ENCODE measurements at places on chromosomes 11 and 22. TPM values are rescaled to one million over a fixed set of nuclear protein-coding genes. Genes with fewer than 3 reads are reported as not detected.

GRCh38 chr11:66840317-66841091 lies 2.7 kb upstream of the RCE1 start:
- peaks cover 11% of the 10 kb centered on the region for H3K36me3 ChIP-seq
- DNase-seq, result peak; percentile 50
- peak overlapping the region; percentile 15 for H3K27ac ChIP-seq

Gene MCHR1
- total RNA-seq, result 0.11 TPM

- H3K4me3 ChIP-seq, result no peak overlapping the region
- no peaks in the 10 kb centered on the region for H3K36me3 ChIP-seq
Observed at GRCh38 chr11:44174842-44175241, 79.4 kb downstream of the EXT2 start.

GRCh38 chr11:11972730-11973341 lies 35.6 kb downstream of the DKK3 start:
- no peak overlapping the region for H3K4me3 ChIP-seq
- H3K36me3 ChIP-seq, result no peaks in the 10 kb centered on the region
- H3K4me1 ChIP-seq, result peaks cover 42% of the 10 kb centered on the region
- H3K27ac ChIP-seq, result no peak overlapping the region
- no peaks in the 10 kb centered on the region for H3K27me3 ChIP-seq
- no peak for DNase-seq

- no peak for DNase-seq
- H3K27me3 ChIP-seq, result no peaks in the 10 kb centered on the region
- H3K27ac ChIP-seq, result peak overlapping the region; percentile 30
Observed at GRCh38 chr11:125091877-125092664, 19.4 kb downstream of the TMEM218 start.

Gene RASD2
- 6.1 TPM for total RNA-seq

Gene TRIM48
- total RNA-seq, result not detected

- no peaks in the 10 kb centered on the region for H3K4me1 ChIP-seq
- H3K36me3 ChIP-seq, result no peaks in the 10 kb centered on the region
- DNase-seq, result no peak
- no peak overlapping the region for H3K4me3 ChIP-seq
Observed at GRCh38 chr11:102184269-102184987, 74.2 kb downstream of the YAP1 start.

DNA sequence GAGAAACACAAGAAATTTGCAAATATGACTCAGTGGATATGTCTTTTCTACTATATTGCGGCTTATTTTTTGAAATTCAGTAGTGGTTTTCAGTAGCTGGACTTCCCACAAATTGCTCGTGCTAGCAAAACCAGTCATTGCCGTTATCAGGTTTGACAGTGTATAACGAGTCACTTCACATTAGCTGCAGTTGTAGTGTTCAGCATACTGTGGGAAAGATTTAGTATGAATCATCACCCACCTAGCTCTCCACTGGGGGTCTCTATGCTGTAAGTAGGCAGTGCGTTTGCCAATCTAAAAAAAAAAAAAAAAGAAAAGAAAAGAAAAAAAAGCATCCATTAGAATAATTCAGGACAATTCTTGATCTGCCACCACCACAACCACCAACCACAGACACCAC lies 1318.9 kb downstream of the LRRC4C start:
- no peaks in the 10 kb centered on the region for H3K27me3 ChIP-seq
- no peaks in the 10 kb centered on the region for H3K4me1 ChIP-seq
- no peak overlapping the region for H3K27ac ChIP-seq
- DNase-seq, result no peak

DNA sequence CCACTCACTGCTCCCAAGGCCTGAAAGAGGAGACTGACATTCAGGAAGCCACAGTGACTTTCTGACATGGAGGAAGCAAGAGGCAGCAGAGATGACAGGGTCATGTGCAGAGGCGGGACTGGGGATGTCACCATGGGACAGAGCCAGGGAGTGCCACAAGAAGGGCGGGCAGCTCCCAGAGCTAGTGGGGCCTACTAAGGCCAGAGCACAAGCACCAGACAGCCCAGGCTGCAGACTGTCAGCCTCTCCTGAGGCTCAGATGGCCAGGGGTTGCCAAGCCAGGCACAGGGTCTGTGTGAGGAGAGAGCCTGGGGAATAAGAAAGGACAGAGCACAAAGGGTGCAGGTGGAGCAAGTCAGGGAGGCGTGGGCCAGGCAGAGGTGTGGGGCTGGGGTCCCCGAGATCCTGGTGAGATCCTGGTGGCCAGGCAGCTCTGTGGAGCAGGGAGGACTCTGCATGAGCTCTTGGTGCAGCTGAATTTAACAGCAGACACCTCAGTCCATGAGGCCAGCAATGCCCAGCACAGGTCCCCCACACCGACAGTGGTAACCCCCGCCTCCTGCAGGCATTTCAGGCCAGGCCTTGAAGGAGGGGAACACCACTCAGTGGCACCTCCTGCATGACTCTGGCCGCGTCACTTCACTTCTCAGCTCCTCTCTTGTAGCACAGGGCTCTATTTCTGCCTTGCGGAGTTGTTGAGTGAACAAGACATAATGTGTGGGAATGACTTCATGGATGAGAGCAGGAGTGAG lies 52.3 kb downstream of the SGSM3 start:
- DNase-seq, result peak; percentile 21
- H3K27ac ChIP-seq, result no peak overlapping the region
- H3K4me1 ChIP-seq, result peaks cover 16% of the 10 kb centered on the region
- no peaks in the 10 kb centered on the region for H3K27me3 ChIP-seq
- no peak overlapping the region for H3K4me3 ChIP-seq
- H3K36me3 ChIP-seq, result peaks cover 68% of the 10 kb centered on the region

GRCh38 chr11:44624761-44625221 lies 59.3 kb downstream of the CD82 start:
- peak; percentile 6 for DNase-seq
- H3K27ac ChIP-seq, result no peak overlapping the region
- H3K36me3 ChIP-seq, result no peaks in the 10 kb centered on the region
- no peaks in the 10 kb centered on the region for H3K27me3 ChIP-seq
- peaks cover 6% of the 10 kb centered on the region for H3K4me1 ChIP-seq

Gene OR51E1
- not detected for total RNA-seq

- no peaks in the 10 kb centered on the region for H3K4me1 ChIP-seq
- no peaks in the 10 kb centered on the region for H3K36me3 ChIP-seq
- no peak for DNase-seq
- H3K4me3 ChIP-seq, result no peak overlapping the region
- no peak overlapping the region for H3K27ac ChIP-seq
Observed at GRCh38 chr11:71408826-71409225, 39.4 kb downstream of the DHCR7 start.

DNA sequence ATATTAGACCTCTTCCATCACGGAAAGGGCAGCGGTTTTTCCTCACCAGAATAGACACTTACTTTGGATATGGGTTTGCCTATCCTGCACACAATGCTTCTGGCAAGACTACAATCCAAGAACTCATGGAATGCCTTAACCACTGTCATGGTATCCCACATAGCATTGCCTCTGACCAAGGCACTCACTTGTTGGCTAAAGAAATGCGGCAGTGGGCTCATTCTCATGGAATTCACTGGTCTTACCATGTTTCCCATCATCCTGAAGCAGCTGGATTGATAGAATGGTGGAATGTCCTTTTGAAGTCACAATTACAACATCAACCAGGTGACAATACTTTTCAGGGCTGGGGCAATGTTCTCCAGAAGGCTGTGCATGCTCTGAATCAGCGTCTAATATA lies 20.8 kb downstream of the MS4A4E start:
- H3K4me3 ChIP-seq, result no peak overlapping the region
- no peaks in the 10 kb centered on the region for H3K27me3 ChIP-seq
- DNase-seq, result no peak
- no peak overlapping the region for H3K27ac ChIP-seq

DNA sequence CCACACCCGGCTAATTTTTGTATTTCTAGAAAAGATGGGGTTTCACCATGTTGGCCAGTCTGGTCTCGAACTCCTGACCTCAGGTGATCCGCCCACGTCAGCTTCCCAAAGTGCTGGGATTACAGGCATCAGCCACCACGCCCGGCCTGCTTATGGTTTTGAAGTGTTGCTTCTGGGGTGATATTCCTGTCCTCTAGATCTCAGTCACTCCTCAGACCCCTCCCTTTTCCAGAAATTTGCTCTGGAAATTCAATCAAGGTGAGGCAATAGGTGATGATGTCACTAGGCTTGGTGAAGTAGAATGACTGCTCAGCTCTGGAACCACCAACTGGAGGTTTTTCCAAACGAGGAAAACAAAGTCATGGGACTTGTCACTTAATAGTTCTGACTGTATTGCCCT lies 36.6 kb upstream of the CREB3L1 start:
- no peak overlapping the region for H3K27ac ChIP-seq
- H3K36me3 ChIP-seq, result no peaks in the 10 kb centered on the region
- H3K4me3 ChIP-seq, result no peak overlapping the region
- no peaks in the 10 kb centered on the region for H3K27me3 ChIP-seq
- H3K4me1 ChIP-seq, result peaks cover 17% of the 10 kb centered on the region

DNA sequence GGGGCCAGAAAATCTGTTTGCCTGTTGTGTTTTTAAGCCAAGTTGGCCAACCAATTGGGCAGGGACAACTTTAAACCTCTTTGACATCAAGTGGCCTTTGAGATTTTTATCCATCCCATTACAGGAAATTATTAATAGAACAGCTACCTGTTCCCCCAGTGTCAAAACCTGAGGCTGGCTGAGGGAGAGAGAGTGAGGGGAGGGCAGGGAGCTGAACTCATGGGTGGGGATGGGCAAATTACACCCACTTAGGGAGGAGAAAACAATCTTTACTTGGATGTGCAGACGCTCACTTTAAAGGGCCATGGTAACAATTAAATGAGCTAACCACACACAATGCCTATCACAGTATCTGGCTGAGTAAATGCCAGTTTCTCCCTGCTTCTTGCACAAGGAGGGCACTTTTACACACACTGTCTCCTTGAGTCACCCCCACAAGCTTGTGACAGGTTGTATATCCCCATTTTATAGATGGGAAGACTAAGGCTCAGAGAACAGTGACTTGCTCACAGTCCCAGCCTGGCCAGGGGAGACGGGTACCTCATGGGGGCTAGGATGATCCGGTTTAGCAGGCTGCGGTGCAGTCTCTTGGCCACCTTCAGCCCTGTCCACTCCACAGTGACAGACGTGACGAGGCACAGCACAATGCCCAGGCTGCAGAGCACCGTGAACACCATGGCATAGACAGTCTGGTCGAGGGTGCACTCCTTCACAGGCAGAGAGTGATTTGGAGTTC lies 17.8 kb upstream of the KCNJ11 start:
- H3K36me3 ChIP-seq, result no peaks in the 10 kb centered on the region
- no peaks in the 10 kb centered on the region for H3K4me1 ChIP-seq
- no peak for DNase-seq
- no peak overlapping the region for H3K4me3 ChIP-seq
- no peaks in the 10 kb centered on the region for H3K27me3 ChIP-seq

- no peaks in the 10 kb centered on the region for H3K36me3 ChIP-seq
- no peak for DNase-seq
- no peak overlapping the region for H3K4me3 ChIP-seq
Observed at GRCh38 chr22:20203142-20203551, 52.3 kb upstream of the CCDC188 start.

GRCh38 chr11:130775306-130776060 lies 140.8 kb downstream of the SNX19 start:
- no peaks in the 10 kb centered on the region for H3K27me3 ChIP-seq
- H3K36me3 ChIP-seq, result no peaks in the 10 kb centered on the region
- no peak overlapping the region for H3K27ac ChIP-seq
- no peaks in the 10 kb centered on the region for H3K4me1 ChIP-seq
- DNase-seq, result no peak

GRCh38 chr11:73554671-73555320 lies 43.1 kb downstream of the FAM168A start:
- H3K4me1 ChIP-seq, result no peaks in the 10 kb centered on the region
- H3K4me3 ChIP-seq, result no peak overlapping the region
- no peaks in the 10 kb centered on the region for H3K36me3 ChIP-seq
- no peak overlapping the region for H3K27ac ChIP-seq

DNA sequence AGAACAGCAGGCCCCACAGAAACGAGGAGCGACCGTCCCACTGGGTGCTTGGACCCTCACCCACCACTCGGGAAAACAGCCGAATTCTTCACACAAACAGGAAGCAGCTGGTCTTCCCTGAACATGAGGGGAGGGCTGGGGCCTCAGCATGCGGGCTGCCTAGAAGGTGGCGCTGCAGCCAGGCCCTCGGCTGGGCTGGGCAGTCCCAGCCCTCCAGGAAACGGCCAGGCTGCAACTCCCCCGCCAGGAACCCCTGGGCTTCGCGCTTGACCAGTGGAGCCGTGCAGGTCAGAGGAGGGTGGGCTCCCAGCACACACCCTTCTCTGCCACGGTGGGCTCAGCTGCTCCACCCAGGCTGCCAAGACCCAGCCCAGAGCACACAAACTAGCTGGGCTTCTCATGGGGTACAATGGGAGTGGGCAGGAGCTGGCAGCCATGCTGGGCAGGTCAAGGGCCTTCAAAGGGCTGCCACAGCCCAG lies 29.6 kb downstream of the IGF2 start:
- no peaks in the 10 kb centered on the region for H3K36me3 ChIP-seq
- no peak for DNase-seq
- H3K27ac ChIP-seq, result no peak overlapping the region
- H3K27me3 ChIP-seq, result no peaks in the 10 kb centered on the region
- no peaks in the 10 kb centered on the region for H3K4me1 ChIP-seq
- no peak overlapping the region for H3K4me3 ChIP-seq

- H3K4me3 ChIP-seq, result no peak overlapping the region
- no peak overlapping the region for H3K27ac ChIP-seq
- no peaks in the 10 kb centered on the region for H3K36me3 ChIP-seq
- DNase-seq, result no peak
Observed at GRCh38 chr22:48432781-48433518, 1394.7 kb downstream of the BRD1 start.

- H3K27ac ChIP-seq, result no peak overlapping the region
- H3K4me1 ChIP-seq, result peaks cover 9% of the 10 kb centered on the region
- H3K36me3 ChIP-seq, result no peaks in the 10 kb centered on the region
- no peaks in the 10 kb centered on the region for H3K27me3 ChIP-seq
- no peak for DNase-seq
- no peak overlapping the region for H3K4me3 ChIP-seq
Observed at GRCh38 chr11:14369598-14369997, 10.6 kb upstream of the RRAS2 start.

- no peak for DNase-seq
- H3K27ac ChIP-seq, result no peak overlapping the region
- H3K4me3 ChIP-seq, result no peak overlapping the region
- H3K4me1 ChIP-seq, result peaks cover 32% of the 10 kb centered on the region
- no peaks in the 10 kb centered on the region for H3K36me3 ChIP-seq
Observed at GRCh38 chr11:33325451-33325850, 68.3 kb downstream of the HIPK3 start.
